M059J (cell line): ENCODE measurements at places on chromosomes 6 and 20.

GRCh38 chr6:161188547-161189465, 85.1 kb downstream of the AGPAT4 start:
- no peak for DNase-seq

GRCh38 chr6:141464490-141464889, 668.2 kb upstream of the GJE1 start:
- DNase-seq, result peak; percentile 86

DNA sequence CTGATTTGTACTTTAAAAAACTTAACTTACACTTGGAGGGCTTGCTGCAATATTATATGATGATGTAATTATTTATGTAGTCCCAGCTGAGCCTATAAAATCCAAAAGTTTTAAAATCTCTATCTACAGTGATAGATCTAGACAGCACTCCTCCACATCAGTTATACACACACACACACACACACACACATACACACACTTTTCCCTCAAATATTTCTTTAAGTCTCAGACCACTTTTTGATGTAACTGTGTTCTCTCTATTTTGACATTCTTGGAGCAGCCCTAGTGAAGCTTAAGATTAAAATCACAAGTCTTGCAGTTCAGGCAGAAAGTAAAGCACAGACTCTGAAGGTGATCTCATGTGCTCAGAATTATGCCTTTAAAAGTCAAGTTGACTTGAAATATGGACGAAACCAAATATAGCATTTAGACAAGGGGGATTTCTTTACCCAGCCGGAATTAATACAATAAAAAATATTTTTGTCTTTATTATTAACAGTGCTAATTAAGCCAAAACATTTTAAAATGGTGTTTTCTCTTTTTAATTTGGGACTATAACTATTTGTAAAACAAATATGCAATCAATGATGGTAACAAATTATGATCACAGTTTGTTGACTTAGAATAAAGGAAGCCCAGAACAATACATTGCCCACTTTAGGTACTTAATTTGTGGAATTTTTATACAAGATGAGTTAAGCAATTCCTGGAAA, 63.5 kb upstream of the TMEM30A start:
- DNase-seq, result no peak

- no peak for DNase-seq
These were observed 1.5 kb downstream of the TAGAP start for GRCh38 chr6:159043251-159043650.
